GM04504 (cell line): ENCODE measurements at places on chromosomes 11 and 22.

GRCh38 chr11:13762718-13763117, 94.2 kb downstream of the FAR1 start:
- DNase-seq = no peak

DNA sequence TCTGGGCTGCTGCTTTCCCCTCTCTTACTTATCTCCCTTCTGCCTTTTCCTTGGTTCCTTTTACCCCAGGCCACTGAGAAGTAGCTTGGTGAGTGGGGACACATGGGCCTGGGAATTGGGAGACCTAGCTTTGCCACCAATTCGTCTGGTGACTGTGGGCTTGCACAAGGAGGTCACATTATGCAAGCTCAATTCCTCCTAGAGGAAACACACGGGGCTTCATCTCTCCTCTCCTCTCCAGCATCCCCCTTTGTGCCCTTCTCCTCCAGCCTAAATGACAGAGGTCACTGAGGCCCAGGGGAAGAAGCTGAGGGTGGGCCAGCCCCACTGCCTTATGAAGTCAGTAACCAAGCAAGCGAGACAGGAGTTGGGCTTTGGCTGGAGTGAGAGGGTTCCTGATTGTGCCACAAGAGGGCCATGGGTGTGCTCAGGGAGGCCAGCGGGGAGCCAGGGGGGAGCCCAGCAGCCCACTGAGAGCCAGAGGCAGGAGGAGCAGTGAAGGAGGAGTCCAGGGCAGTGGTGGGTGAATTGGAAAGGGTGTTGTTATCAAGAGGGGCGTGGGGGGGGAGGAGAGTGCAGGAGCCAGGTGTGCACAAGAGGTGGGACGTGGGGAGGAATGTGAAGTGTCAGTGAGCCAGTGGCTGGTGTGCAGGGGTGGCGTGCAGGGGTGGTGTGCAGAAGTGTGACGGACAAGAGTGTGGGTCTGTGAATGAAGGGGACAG, 2.0 kb downstream of the CLCF1 start:
- no peak for DNase-seq

GRCh38 chr22:21963286-21963685, 10.6 kb upstream of the PPM1F start:
- no peak for DNase-seq

- no peak for DNase-seq
Measured at GRCh38 chr11:120514541-120515121, 3.1 kb downstream of the GRIK4 start.

GRCh38 chr11:92130421-92130831, 94.2 kb upstream of the FAT3 start:
- peak; percentile 29 for DNase-seq

- no peak for DNase-seq
Measured at GRCh38 chr11:96481771-96482170, 92.0 kb downstream of the JRKL start.

DNA sequence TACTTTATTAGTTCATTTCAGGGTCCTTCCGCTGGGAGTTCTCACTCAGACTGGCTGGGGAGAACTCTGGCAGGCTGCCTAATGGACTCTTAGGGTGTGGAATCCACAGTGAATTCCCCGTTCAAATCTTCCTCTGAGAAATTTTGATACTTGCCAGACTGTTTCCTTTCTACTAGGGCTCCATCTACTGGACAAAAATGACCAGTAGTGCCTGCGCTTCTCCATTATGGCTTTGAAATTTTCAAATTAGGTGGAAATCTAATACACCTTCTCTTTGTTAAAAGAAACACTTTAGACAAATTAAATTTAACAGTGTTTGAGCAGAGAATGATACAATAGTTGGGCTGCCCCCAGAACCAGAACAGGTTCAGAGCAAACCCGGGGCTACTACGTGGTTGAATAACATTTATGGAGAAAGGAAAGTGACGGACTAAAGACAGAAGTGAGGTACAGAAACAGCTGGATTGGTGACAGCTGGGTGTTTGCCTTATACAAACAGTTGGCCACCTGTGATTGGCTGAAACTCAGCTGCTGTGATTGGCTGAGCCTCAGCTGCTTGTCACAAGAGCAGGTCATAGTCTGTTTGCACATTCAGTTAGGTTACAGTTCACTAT, 52.9 kb upstream of the FDX1 start:
- DNase-seq = peak; percentile 64
